ENCODE measurements at places on chromosomes 12 and 14.

DNA sequence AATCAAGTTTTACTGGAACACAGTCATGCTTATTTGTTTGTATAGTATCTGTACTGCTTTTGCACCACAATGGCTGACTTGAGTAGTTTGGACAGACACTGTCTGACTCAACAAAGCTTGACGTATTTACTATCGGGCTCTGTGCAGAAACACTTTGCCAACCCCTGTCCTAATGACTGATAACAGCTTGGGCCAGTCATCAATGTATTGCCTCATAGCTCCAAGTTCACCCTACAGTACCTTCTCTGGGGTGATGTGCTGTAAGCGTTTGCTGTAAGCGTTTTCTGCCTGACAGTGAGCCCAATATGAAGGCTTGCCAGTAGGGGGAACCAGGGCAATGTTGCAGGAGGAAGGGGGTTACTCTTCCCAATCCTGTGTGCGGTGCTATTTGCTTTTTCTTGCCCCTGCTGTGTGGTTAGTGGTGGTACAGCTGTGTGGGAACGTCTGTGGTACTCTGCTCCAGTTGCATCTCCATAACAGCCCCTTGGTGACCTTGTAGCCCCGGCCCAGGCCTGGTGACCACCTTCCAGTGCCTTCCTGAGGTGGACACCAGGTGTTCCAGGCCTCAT lies 5.4 kb upstream of the CCDC177 start:
- DNase-seq, result peak; percentile 69

GRCh38 chr12:122130150-122130549 lies 43.9 kb downstream of the IL31 start:
- no peak for DNase-seq

DNA sequence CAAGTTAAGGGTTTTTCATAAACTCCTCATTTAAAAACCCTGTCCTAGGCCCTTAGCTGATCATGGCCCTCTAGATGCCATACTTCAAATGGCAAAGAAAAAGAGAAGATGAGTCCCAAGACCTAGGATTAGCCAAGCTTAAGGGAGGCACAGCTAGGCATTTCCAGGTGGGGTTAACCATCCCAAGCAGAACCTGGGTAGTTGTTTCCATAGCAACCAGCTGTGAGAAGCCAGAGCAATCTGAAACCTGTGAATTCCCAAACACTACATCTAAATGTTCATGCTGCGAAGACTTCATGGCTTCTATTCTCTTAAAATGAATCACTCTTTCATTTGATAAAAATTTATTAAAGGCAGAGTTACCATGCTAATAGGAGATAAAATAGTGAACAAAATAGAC lies 372.9 kb downstream of the C12orf50 start:
- no peak for DNase-seq

- DNase-seq, result no peak
Observed at GRCh38 chr14:55800156-55800785, 220.3 kb downstream of the KTN1 start.

DNA sequence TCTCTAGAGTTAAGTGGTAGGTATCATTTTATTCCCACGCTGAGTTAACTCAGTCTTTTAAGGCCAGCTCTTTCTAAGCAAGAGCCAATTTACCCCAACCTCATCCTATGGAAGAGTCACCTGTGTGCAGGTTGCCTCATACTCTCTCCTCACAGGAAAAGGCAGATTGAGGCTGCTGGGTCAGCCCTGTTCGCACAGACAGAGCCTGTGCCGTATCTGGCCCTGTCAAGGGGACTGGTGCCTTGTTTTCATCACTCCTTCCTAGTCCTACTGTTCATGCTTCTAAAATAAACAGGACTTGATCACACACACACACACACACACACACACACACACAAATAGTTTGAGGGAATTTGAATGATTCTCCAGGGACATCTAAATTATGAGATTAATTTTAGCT lies 285.0 kb downstream of the SLC6A15 start:
- no peak for DNase-seq

DNA sequence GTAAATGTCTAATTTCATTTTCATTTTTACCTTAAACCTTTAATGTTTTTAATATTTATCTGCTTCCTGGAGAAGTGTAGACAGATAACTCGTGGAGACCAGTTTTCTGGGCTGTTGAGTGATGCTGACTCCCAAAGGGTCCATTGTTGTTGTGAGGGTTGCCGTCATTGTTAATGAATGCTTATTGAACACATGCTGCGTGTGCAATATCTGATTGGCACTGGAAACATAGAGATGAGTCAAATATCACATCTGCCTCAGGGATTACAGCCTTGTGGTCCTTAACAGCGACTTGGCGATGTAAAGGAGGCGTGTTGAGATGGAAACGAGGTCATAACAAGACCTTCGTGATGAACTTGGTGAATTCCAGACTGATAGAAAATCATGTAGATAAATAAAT lies 85.9 kb downstream of the FBXW8 start:
- no peak for DNase-seq

GRCh38 chr12:78886719-78887407 lies 22.3 kb downstream of the SYT1 start:
- DNase-seq, result peak; percentile 84

GRCh38 chr14:84228702-84229101 lies 1301.2 kb upstream of the FLRT2 start:
- peak; percentile 67 for DNase-seq

DNA sequence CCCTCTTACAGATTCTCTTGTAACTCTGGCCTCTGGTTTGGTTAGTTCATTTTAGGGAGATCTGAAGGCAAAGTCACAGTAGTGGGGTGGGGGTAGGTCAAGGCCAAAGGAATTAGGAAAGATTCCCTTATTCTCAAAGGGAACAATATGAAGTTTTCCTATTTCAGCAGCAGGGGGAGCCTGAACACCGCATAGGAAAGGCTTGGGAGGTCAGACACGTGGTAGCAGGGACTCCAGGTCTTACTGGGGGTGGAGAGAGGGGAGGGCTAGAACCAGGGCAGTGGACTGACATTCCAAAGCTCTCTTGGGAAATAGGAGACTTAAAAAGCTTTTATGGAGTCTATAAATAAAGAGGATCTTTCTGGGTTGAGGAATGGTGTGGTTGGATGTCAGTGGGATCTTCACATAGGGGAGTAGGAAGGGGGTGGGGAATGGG lies 1.3 kb downstream of the ZC3H10 start:
- peak; percentile 95 for DNase-seq

DNA sequence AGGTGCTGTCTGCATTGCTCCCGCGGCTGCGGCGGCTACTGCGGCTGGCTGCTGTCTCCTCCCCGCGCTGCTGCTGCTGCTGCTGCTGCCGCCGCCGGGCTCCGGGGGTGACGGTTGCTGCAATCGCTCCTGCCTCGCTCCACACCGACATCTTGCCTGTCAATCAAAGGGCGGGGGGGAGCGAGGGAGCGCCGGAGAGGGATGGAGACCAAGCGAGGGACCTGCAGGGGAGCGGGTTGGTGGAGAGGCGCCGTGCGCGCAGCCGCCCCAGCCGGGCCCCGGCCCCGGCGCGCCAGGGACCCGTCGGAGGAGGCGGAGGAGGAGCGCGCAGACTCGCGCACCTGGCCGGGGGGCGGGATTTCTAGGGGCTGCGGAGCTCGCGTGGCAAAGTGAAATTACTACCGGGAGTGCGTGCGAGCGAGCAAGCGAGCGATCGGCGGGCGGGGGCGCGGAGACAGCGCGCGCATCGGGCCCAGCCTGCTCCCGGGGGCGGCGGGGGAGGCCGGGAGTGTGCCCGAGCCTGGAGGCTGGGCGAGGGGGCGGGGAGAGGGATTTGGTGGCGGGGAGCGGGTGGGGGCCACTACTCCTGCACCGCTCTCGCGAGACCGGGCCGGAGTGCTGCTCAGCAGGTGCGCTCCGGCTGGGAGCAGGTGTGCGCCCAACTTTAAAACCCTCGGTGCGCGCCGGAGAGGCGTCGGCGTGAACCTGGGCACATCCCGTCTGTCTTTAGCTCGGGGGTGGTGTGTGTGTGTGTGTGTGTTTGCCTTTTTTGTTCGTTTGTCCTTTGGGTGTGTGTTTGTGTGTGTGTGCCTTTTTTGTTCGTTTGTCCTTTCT lies at the start of gene KSR2:
Gene KSR2, minus strand, starts transcription at position 165 of the 834 bp plus-strand sequence. CDS start 735 bp downstream, outside the sequence.
- peak; percentile 26 for DNase-seq

GRCh38 chr12:102953221-102953620 lies 4.3 kb upstream of the ASCL1 start:
- no peak for DNase-seq

- no peak for DNase-seq
Observed at GRCh38 chr14:103773521-103773920, 57.9 kb downstream of the ZFYVE21 start.

DNA sequence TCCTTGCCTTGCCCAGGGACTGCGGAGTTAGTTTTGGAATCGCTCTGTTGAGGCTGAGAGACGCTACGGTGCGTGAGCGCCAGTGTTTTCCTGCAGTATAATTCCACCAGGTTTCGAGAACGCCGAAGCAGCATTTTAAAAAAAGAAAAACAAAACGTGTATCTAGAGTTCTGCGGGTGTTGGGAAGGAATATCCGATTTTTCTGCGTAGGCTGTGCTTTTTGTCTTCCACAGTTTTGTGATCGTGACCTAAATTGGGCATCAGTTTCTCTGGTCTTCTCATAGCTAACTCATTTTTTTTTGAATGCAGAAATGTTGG lies 778 bp downstream of the DNM1L start:
- no peak for DNase-seq

- peak; percentile 12 for DNase-seq
Observed at GRCh38 chr14:88005050-88005481, at the start of gene GPR65. TSS of gene GPR65 (plus strand) at chr14:88005135. CDS start at chr14:88010848, 5,713 bp downstream.

DNA sequence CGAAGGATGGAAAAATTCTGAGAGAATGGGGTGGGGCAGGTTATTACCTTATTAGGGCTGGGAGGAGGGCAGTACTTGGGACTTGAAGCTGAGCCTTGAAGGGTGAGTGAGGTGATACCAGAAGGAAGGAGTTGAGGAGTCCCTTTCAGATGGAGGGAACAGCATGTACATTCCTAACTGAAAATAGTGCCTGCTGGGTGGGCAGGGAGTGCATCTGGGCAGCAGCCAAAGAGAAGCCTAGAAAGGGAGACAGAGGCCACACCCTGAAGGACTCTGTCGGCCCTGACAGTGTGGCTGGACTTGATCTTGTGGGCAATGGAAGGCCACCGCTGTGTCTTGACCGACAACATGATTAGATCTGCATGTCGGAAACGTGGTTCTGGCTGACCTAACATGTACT lies 147.6 kb downstream of the NDUFA12 start:
- DNase-seq, result no peak

GRCh38 chr14:47226877-47227520 lies 448.4 kb downstream of the MDGA2 start:
- no peak for DNase-seq

DNA sequence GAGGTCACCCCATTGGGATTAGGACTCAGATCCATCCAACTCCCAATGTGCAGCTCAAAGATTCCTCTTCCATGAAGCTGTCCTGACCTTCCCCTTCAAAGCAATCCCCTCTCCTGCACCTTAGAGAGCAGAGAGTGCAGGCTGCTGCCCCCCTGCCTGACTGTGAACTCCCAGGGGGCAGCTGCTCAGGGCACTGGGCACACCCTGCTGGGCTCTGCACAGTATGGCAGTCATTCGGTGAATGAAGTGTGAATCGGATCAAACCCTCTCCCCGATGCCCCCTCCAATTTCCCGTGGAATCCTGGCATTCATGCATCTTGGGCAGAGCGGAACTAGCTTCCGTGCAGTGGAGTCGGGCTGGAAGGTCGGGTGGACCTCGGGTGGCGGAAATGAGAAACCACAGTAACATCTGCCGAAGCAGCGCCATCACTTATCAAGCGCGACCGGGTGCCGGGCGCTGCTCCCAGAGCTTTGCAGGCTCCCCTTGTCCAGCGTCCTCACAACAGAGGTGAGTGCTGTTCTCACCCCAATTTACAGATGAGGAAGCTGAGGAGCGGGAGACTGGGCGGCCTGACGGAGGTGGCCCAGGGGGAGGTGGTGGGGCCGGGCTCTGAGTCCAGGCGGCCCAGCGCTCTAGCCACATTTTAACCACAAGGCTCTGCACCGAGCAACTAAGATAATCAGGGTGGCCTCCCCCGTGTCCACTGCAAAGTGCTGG lies 14.7 kb downstream of the GALNT9 start:
- DNase-seq, result no peak

DNA sequence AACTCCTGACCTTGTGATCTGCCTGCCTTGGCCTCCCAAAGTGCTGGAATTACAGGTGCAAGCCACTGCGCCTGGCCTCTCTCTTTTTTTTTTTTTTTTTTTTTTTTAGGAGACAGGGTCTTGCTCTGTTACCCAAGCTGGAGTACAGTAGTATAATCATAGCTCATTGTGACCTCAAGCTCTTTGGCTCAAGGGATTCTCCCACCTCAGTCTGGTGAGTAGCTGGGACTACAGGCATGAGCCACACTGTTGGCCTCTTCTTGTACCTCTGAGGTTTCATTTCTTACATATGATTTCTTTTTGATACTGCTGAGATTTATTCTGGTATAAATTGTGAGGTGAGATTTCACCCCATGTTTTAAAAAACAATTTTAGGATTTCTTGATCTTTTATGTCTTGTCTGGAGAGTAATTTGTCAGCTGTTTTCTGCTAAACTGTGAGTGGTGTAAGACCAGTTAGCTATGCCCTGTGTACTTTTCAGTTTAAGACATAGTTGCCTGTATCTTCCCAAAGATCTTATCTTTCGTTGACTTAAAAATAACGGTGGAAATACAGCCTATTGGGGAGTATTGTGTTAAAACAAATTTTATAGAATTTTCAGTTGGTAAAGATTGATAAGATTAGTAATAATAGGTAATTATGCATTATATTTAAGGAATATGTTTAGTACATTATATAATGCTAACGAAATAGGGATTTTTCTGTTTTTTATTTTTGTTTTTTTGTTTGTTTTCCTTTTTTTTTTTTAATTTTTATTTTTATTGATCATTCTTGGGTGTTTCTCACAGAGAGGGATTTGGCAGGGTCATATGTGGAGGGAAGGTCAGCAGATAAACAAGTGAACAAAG lies 31.7 kb downstream of the WDR20 start:
- no peak for DNase-seq

DNA sequence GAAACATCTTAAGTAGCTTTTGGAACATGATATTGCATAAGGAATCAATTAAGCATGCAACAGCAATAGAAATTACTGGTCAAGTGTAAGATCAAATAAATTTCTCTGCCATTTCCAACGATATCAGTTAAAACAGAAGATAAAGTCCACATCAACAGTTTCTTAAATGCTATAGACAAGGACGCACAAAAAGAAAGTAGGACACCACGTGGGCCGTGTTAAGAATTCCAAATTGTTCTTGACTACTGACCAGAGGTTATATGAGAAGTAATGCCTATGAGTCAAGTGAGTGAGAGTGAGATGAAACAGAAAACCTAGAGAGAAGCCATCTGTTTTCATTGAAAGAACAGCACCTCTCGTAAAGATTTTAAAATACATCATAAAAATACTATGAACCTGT lies 318.2 kb downstream of the TMEM117 start:
- no peak for DNase-seq

- peak; percentile 39 for DNase-seq
Observed at GRCh38 chr14:93008381-93008780, 85.4 kb downstream of the CHGA start.

- no peak for DNase-seq
Observed at GRCh38 chr12:72063073-72063472, 124.4 kb downstream of the TPH2 start.

- DNase-seq, result no peak
Observed at GRCh38 chr14:100864960-100865681, 38.4 kb downstream of the RTL1 start.

- no peak for DNase-seq
Observed at GRCh38 chr14:42994051-42994736, 1387.5 kb downstream of the LRFN5 start.

- peak; percentile 7 for DNase-seq
Observed at GRCh38 chr12:13211191-13211858, 14.8 kb downstream of the EMP1 start.

- no peak for DNase-seq
Observed at GRCh38 chr14:68331991-68332390, 460.9 kb downstream of the ZFP36L1 start.
